Myocyte (in vitro differentiated cells): ENCODE measurements at places on chromosomes 7 and 10.

- DNase-seq, result peak; percentile 84
Observed at GRCh38 chr10:128069351-128070051, 56.7 kb downstream of the MKI67 start.

DNA sequence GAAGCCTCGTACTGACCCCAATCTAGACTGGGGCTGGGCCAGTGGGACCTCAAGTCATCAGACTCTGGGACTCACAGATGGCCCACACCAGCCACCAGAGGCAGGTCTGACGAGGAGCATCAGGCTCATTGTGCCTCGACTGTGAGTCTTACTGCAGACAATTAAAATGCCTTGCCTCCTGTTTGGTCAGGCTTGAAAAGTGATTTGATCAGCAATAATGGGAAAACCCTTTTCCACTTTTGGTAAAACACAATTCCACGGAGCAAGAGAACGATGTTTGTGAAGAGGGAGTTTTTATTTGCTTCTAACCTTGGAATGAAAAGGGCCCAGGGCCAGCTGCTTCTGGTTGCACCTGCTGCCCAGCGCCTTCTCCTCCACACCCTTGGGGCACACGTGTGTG is 43.9 kb downstream of the C10orf143 start:
- DNase-seq, result no peak

GRCh38 chr10:124661660-124662180 is 82.5 kb downstream of the FAM53B start:
- DNase-seq, result peak; percentile 41

- DNase-seq, result peak; percentile 4
Observed at GRCh38 chr7:147044941-147045340, 928.3 kb downstream of the CNTNAP2 start.

- DNase-seq, result peak; percentile 32
Observed at GRCh38 chr10:27783660-27784059, 38.0 kb upstream of the MKX start.

- peak; percentile 100 for DNase-seq
Observed at GRCh38 chr7:44894888-44895580, 9.7 kb upstream of the PURB start.

DNA sequence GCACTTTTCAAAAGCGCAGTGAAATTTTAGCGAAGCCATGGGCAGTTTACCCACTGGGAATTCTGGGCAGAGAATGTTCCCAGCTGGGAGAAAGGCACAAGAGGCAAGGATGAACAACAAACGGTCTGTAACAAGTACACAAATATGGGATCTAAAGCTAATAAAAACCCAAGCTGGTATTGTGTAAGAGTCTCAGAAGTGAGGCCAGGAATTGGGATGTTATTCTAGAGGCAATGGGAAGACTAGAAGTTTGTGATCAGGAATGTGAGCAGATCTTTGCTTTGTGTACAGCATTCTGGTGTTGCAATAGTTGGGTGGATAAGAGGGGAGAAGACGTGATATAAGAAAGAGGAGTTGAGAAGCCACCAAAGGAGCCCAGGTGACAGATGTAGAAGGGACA is 15.0 kb downstream of the FZD9 start:
- DNase-seq, result no peak

- peak; percentile 69 for DNase-seq
Observed at GRCh38 chr10:110067960-110068770, 60.4 kb downstream of the ADD3 start.

DNA sequence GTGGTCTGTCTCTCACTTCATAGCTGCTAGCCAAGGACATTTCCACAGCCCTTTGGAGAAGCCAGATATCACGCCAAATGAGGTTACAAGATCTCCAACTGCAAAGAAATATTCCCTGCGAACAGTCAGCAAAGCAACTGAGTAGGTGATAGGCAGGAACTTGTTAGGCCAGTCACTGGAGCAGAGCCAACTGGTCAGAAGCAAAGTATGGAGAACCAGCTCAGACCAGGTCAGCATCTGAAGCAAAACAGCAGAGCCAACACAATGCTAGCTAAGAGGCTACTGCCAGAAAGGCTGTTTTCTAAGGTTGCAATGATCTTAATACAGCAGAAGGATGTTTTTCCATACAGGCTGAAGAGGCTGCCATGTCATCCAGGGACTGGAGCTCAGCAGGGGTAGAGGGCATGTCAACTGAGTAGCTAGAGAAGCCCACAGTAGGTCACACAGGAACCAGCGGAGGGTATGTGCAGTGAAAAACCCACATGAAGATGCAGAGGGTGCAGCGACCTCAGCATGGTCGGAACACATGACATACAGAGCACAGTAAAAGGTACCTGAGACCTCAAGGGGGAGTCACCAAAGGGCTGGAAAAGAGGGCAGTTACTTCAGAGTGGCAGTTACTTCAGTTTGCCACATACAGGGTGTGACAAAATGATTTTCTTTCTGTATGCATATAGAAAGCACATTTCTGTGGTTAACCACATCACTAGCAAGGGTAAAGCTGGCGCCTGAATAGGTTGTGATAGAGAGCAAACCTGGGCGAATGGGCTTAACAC is 8.9 kb downstream of the SEC31B start:
- DNase-seq, result no peak

GRCh38 chr7:101951757-101952156 is 134.3 kb downstream of the CUX1 start:
- DNase-seq, result no peak

GRCh38 chr7:135077642-135078041 is 70.2 kb upstream of the TMEM140 start:
- no peak for DNase-seq

DNA sequence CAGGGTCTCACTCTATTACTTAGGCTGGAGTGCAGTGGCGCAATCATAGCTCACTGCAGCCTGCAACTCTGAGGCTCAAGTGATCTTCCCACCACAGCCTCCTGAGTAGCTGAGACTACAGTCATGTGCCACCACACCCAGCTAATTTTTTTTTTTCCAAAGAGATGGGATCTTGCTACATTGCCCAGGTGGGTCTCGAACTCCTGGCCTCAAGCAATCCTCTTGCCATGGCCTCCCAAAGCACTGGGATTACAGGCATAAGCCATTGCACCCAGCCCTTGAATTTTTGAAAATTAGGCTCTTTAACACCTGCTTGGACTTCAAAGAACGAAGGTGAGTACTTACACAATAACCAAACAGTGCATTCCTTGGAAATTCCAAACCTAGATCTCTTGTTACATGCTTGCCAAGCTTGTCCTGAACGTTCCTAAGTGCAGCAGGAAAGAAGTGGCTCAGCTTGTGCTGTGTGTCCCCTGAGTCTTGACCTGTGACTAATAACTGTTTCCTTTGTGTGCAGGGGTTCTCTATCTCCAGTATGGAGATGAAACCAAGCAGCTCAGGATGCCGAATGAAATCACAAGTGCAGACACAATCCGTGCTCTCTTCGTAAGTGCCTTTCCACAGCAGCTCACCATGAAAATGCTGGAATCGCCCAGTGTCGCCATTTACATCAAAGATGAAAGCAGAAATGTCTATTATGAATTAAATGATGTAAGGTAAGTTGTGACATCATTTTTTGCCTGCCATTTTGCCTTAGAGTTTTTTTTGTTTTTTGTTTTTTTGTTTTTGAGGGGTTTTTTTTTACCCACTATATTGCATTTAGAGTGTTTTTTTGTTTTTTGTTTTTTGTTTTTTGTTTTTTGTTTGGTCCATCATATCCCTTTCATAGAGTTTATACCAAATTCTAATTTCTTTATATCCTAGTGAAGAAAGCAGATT is 223.8 kb downstream of the KIAA1217 start:
- DNase-seq, result no peak

GRCh38 chr7:11541330-11541729 is 290.7 kb downstream of the THSD7A start:
- no peak for DNase-seq

DNA sequence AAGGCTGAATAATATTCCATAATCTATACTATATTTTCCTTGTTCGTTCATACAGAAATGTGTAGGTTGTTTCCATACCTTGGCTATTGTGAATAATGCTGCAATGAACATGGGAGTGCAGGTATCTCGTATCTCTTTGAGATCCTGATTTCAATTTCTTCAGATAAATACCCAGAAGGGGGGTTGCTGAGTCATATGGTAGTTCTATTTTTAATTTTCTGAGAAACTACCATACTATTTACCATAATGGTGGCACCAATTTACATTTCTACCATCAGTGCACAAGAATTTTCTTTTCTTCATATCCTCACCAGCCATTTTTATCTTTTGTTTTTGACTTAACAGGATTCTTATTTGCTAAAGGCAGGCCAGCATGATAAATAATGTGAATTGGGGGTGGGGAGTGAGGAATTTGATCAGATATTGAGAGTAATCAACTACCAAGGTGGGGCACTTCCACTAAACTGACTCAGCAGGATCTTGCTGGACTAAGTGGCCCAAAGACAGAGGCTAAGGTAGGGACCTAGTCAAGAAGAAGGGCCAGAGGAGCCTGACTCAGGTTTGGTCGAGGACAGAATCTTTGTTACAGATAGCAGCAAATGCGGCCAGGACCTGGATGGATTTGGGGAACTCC is 21.5 kb upstream of the CCSER2 start:
- no peak for DNase-seq

GRCh38 chr7:48299580-48300169 is 128.4 kb downstream of the ABCA13 start:
- peak; percentile 90 for DNase-seq

DNA sequence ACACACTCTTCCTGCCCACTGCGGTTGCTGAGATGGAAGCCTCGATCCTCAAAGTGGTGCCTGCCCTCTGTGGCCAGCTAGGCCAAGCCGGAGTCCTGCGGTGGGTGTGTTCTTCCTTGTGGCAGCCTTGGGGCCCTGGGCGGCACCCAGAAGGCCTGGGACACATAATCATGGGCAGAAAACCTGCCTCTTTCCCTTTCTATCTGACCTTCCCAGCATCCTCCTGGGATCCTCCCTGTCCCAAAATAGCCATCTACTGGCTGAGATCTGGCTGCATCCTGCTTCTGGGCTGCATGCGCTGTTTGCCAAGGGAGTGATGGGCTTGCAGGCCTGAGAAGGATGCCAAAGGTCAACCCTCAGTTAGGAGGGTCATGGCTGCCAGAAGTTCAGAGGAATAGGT is 23.9 kb downstream of the COL13A1 start:
- no peak for DNase-seq

DNA sequence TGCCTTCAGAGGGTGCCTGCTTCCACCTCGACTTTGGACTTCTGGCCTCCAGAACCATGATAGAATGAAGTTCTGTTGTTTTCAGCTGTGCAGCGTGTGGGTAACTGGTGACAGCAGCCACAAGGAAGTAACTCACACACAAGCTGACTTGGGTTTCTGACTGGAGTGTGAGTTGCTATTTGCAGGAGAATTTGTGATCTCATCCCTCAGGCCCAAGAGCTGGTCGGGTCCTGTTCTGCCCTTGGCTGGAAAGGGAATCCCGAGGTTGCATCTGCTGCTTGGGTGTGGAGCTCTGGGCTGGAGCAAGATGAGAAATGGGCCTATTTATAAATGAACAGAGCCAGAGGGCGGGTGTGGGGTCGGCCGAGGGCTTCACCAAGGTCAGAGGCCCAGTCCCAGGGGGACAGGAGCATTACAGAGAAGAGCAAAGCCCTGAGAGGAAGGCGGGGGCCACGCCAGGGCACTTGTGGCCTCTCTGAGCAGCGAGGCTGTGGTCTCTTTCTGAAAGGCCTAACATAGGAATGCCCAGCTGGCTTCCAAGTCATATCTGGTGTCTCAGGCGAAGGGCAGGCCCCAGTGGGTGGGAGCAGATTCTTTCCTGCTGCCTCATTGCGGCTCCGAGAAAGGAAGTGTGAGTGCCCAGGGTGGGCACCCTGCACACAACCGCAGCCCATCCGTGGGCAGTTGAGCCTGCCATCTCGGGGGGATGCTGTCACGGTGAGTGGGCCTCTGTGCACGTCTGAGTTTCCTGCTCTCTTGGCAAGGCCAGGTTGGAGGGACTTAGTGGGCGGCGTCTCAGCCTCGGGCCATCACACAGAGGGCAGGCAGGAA is 26.5 kb upstream of the C10orf71 start:
- peak; percentile 99 for DNase-seq

DNA sequence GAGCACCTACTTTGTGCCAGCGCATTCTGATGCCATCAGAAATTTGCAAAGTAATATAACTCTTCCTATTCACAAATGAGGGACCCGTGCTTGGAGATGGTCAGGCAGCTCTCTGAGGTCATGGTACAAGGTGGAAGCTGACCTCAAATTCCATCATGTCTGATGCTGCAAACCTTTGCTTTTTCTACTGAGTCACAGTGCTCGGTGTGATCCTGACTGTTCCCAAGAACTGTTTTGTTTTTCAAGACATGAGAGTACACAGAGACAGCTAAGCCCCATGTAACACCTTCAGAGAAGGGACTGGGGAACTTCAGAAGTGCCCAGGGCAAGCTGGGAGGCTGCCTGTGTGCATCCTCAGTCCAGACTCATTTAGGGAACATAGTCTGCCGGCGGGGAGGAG is 111.3 kb downstream of the FRMD4A start:
- no peak for DNase-seq

DNA sequence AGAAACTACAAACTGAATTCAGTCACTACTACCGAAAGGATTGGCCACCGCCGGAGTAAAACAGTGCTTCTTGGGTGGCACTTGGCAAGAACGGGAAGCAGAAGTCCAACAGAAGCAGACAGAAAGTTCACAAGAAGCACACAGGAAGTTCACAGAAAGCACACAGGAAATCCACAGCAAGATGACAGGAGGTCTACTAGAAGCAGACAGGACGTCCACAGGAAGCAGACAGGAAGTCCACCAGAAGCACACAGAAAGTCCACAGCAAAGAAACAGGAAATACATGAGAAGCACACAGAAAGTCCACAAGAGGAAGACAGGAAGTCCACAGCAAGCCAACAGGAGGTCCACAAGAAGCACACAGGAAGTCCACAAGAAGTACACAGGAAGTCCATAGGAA is 399.2 kb upstream of the AUTS2 start:
- DNase-seq, result no peak

- no peak for DNase-seq
Observed at GRCh38 chr10:26840938-26841732, 19.6 kb downstream of the ABI1 start.

DNA sequence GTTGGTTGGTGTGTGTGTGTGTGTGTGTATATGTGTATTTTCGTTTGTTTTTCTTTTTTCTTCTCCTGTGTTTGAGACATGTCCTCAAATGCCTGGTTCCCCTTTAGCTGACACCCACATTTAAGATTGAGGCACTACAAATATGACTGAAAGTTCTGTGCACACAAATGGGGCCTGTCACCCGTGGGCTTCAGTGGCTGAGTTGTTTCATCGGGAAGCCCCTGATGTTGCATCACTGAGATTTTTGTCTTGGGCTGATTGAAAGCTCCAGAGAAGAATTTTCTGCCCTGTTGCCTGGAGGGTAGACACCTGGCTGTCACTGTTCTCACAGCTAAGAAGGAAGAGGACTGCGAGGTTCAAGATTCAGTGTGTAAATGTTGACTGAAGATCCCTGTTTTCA is 283.8 kb upstream of the C7orf33 start:
- no peak for DNase-seq
